ENCODE measurements at places on chromosomes 2 and 18. TPM values are rescaled to one million over a fixed set of nuclear protein-coding genes. Genes with fewer than 3 reads are reported as not detected.

The CYP26B1 gene
- total RNA-seq, result not detected

DNA sequence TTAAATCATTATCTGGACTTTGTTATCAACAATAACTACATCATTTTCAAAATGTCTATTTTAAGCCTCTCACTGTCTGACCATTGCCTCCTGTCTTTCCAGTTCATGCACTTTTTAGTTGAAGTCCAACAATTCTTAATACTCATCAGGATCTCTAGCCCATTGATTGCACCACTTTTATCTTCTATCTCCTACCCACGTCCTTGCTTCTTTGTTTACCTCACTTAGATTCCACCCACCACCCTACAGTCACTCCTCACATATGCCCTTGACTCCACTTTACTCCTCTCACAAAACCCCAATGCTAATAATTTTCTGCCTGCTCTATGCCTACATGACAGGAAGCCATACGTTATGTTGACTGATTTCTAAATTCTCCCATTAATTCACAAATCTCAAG lies 21.9 kb downstream of the TACR1 start:
- H3K27me3 ChIP-seq, result no peaks in the 10 kb centered on the region
- no peaks in the 10 kb centered on the region for H3K36me3 ChIP-seq
- no peak overlapping the region for H3K27ac ChIP-seq
- H3K4me1 ChIP-seq, result no peaks in the 10 kb centered on the region

The RAB12 gene
- total RNA-seq, result 93.1 TPM

GRCh38 chr18:55696811-55697210 lies 108.8 kb upstream of the TCF4 start:
- no peak overlapping the region for H3K4me3 ChIP-seq
- no peak overlapping the region for H3K27ac ChIP-seq

- DNase-seq, result no peak
- no peaks in the 10 kb centered on the region for H3K36me3 ChIP-seq
- H3K27ac ChIP-seq, result no peak overlapping the region
Measured at GRCh38 chr2:8663997-8664396, 17.9 kb upstream of the ID2 start.

GRCh38 chr2:95010718-95011117 lies 14.8 kb upstream of the MAL start:
- H3K27me3 ChIP-seq, result no peaks in the 10 kb centered on the region
- no peak overlapping the region for H3K27ac ChIP-seq
- DNase-seq, result no peak
- no peaks in the 10 kb centered on the region for H3K4me1 ChIP-seq

The NFE2L2 gene
- 65.8 TPM for total RNA-seq

DNA sequence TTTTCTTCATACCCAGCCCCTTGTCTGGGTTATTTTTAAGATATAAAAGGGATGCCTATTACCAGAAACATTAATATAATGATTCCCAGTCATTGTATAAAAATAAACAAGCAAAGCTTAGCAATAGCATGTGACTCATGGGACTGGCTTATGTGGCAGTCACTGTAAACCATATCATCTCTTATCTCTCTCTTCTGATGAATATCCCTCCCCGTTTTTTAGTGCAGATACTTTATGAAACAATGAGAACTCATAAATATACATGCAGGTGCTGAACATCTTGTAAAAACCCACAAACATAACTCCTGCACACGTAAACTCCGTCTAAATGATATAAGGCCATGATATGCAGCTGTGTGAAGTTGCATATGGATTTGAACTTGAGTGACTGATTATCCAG lies 154.9 kb downstream of the MGAT5 start:
- H3K27ac ChIP-seq, result peak overlapping the region; percentile 14
- H3K36me3 ChIP-seq, result no peaks in the 10 kb centered on the region
- peaks cover 21% of the 10 kb centered on the region for H3K4me1 ChIP-seq
- no peaks in the 10 kb centered on the region for H3K27me3 ChIP-seq

DNA sequence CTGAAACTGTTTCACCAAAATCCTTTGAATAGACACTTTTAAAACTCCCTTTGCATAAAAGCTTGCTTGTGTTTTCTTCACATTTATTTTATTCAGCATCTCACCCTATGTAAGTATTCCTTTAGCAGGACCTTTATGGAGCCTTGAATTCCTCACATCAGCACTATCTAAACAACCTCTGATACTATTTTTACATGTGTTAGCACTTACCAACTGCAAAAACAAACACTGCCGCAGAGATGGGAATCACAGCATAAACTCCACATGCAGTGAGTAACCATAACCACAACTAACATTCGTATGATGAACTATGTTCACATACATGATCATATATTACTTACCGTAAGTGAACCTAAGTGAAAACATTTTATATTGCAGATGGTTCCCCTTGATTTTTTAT lies 15.4 kb downstream of the FBXO15 start:
- no peak overlapping the region for H3K4me3 ChIP-seq
- H3K27me3 ChIP-seq, result peaks cover 11% of the 10 kb centered on the region
- H3K4me1 ChIP-seq, result peaks cover 6% of the 10 kb centered on the region
- DNase-seq, result peak; percentile 14

DNA sequence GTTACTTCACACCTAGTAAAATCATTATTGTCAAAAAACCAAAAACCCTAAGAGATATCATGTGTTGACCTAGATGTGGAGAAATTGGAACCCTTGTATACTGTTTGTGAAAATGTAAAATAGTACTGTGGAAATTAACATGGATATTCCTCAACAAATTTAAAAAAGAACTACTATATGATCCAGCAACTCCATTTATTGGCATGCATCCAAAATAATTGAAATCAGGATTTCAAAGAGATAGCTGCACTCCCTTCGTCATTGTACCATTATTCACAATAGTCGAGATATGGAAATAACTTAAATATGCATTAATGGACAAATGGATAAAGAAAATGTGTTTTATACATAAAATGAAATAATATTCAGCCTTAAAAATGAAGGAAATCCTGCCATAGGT lies 105.3 kb upstream of the ZC3H15 start:
- H3K27ac ChIP-seq, result no peak overlapping the region
- no peaks in the 10 kb centered on the region for H3K27me3 ChIP-seq
- H3K4me3 ChIP-seq, result no peak overlapping the region
- DNase-seq, result no peak
- H3K4me1 ChIP-seq, result no peaks in the 10 kb centered on the region
- no peaks in the 10 kb centered on the region for H3K36me3 ChIP-seq

GRCh38 chr2:14601156-14601770 lies 31.3 kb upstream of the LRATD1 start:
- H3K4me3 ChIP-seq, result no peak overlapping the region
- DNase-seq, result no peak
- no peaks in the 10 kb centered on the region for H3K4me1 ChIP-seq
- no peaks in the 10 kb centered on the region for H3K36me3 ChIP-seq

GRCh38 chr2:8413589-8414135 lies 268.2 kb upstream of the ID2 start:
- no peaks in the 10 kb centered on the region for H3K36me3 ChIP-seq
- H3K4me3 ChIP-seq, result no peak overlapping the region
- no peak overlapping the region for H3K27ac ChIP-seq
- no peaks in the 10 kb centered on the region for H3K4me1 ChIP-seq

DNA sequence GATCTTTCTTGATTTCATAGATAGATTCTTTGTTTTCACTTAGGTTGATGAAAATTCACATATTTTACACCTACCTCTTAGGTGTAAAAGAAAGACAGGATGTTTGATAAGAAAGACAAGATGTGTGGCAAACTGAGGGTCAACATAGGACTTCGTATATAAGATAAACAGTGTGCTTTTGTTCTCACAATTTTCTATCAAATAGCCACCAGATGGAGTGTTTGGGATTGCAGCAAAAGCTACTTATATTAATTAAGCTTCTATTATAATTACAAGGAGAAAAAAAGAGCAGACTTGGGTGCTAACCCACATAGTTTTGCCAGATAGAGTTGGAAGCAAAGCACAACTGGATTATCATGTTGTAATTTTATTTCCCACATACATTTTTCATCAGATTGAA lies 232.9 kb downstream of the CDH7 start:
- DNase-seq, result no peak
- no peaks in the 10 kb centered on the region for H3K4me1 ChIP-seq
